ENCODE measurements at places on chromosomes 12 and 14. TPM values are rescaled to one million over a fixed set of nuclear protein-coding genes. Genes with fewer than 3 reads are reported as not detected.

DNA sequence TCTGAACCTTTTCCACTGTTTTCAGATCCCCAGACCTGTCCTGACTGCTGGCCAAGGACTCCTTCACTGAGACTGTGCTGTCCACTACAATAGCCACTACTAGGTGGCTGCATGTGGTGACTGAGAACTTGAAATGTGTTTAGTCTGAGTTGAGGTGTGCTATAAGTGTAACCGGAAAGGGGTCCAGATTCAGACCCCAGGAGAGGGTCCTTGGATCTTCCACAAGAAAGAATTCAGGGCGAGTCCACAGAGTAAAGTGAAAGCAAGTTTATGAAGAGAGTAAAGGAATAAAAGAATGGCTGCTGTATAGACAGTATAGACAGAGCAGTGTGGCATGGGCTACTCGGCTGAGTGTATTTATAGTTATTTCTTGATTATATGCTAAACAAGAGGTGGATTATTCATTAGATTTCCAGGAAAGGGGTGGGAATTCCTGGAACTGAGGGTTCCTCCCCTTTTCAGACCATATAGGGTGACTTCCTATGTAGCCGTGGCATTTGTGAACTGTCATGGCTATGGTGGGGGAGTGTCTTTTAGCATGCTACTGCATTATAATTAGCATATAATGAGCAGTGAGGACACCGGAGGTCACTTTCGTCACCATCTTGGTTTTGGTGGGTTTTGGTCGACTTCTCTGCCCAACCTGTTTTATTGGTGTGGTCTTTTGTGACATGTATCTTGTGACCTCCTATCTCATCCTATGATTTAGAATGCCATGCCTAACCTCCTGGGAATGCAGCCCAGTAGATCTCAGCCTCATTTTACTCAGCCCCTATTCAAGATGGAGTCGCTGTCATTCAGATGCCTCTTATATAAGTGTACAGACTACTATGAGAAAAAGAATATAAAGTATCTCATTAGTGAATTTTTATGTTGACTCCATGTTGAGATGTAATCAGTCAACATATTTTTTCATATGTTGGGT is 70.0 kb upstream of the SRSF5 start:
- no peaks in the 10 kb centered on the region for H3K27me3 ChIP-seq
- DNase-seq: no peak
- peaks cover 55% of the 10 kb centered on the region for H3K4me1 ChIP-seq
- peak overlapping the region; percentile 50 for H3K27ac ChIP-seq

DNA sequence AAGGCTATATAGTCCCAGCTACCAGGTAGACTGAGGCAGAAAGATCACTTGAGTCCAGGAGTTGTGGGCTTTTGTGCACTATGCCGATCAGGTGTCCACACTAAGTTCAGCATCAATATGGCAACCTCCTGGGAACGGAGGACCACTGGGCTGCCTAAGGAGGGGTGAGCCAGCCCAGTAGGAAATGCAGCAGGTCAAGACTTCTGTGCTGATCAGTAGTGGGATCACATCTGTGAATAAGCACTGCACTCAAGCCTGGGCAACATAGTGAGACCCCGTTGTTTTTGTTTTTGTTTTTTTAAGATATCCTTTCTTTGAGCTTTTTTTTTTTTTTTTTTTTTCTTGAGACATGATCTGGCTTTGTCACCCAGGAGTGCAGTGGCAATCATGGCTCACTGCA is 135.8 kb upstream of the AEBP2 start:
- H3K4me1 ChIP-seq: no peaks in the 10 kb centered on the region
- H3K36me3 ChIP-seq: no peaks in the 10 kb centered on the region
- no peak for DNase-seq

DNA sequence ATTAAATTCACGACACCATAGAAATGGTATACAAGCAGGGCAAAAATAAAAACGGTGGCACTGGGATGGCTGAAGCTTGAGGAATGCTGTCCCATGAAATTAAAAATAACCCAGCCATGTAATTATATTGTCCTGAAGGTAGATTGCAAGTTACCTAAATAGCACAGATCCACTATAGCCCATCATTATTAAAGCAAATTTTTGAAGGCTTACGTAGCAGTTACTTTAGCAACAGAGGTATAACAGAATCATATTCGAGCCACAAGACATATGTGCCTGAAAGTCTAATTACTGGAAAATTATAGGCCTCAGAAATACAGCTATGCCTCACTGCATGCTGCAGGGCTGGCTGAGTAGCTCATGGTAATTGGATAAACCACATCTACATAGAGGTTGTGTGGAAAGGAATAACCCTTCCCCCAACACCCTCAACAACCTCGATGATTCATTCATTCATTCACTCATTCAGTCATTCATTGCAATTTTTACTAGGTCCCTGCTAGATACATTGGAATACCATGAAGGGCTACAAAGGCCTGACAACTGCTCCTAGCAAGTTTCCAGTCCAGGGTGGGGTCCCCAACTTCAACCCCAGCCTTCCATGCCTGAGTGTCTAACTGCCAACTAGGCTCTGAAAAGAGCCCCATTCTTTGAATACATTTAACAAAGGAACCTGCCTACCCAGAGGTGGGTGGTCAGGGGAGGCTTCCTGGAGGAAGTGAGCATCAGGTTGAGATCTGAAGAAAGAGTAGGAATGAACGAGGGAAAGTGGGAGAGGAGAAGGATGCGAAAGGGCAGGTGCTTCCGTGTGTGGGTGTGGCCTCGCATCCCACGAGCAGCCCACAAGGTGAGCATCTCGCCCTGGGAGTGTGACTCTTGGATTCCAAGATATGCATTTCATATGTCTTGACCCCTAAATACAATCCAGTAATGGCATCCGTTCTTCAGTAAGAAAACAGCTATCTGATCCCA is 18.0 kb upstream of the CMKLR1 start:
- no peaks in the 10 kb centered on the region for H3K27me3 ChIP-seq
- no peak overlapping the region for H3K27ac ChIP-seq
- H3K36me3 ChIP-seq: no peaks in the 10 kb centered on the region
- H3K4me3 ChIP-seq: no peak overlapping the region
- no peaks in the 10 kb centered on the region for H3K4me1 ChIP-seq

DNA sequence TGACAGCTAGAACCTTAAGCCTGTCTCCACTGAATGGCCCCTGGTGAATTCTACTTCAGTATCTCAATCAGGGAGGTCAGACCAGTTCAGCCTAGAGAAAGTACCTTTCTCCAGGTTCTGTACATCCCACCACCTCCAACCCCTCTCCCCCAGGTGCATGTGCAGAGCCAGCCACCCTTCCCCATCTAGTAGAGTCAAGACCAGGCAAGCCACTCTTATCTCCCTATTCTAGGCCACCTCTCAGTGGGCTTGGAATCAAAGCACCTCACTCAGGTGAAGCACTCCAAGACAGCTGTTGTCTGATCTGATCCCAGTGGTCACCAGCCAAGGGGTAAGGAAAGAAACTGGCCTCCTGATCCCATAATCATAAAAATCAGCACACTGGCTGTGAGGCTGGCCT is 340.9 kb downstream of the BCL11B start:
- H3K4me3 ChIP-seq: no peak overlapping the region
- no peak for DNase-seq
- H3K27me3 ChIP-seq: no peaks in the 10 kb centered on the region
- no peaks in the 10 kb centered on the region for H3K4me1 ChIP-seq
- no peak overlapping the region for H3K27ac ChIP-seq

- H3K4me1 ChIP-seq: peaks cover 39% of the 10 kb centered on the region
- H3K4me3 ChIP-seq: peak within 1 kb of the TSS; percentile 59
- no peaks in the 10 kb centered on the region for H3K36me3 ChIP-seq
- DNase-seq: peak; percentile 70
Observed at GRCh38 chr12:4273652-4274395, at the start of gene CCND2. Gene CCND2, plus strand, starts transcription at chr12:4273762. Its CDS starts 279 bp downstream, at chr12:4274041.

GRCh38 chr14:92122351-92122677 is 545 bp downstream of the CPSF2 start:
- H3K27ac ChIP-seq: peak overlapping the region; percentile 93
- no peaks in the 10 kb centered on the region for H3K27me3 ChIP-seq
- no peak for DNase-seq
- peaks cover 37% of the 10 kb centered on the region for H3K4me1 ChIP-seq
- H3K4me3 ChIP-seq: peak overlapping the region; percentile 90

GRCh38 chr14:91294153-91294552 is 49.6 kb upstream of the GPR68 start:
- no peak overlapping the region for H3K4me3 ChIP-seq
- DNase-seq: peak; percentile 46
- no peaks in the 10 kb centered on the region for H3K27me3 ChIP-seq
- no peaks in the 10 kb centered on the region for H3K4me1 ChIP-seq

The CMKLR1 gene
- 2.5 TPM for total RNA-seq

Data from gastrocnemius medialis (tissue), 4 donors.